GF-D8 (cell line): ENCODE measurements at places on chromosomes 3 and 15.

- DNase-seq: no peak
Measured at GRCh38 chr3:64109438-64109837, 86.1 kb upstream of the PSMD6 start.

GRCh38 chr15:71375934-71376333 is 260.7 kb downstream of the THSD4 start:
- no peak for DNase-seq

- DNase-seq: no peak
Measured at GRCh38 chr3:41101231-41101630, 98.1 kb upstream of the CTNNB1 start.

GRCh38 chr3:153601374-153601853 is 439.4 kb downstream of the RAP2B start:
- no peak for DNase-seq

- no peak for DNase-seq
Measured at GRCh38 chr15:64070965-64071851, 22.4 kb downstream of the CIAO2A start.

DNA sequence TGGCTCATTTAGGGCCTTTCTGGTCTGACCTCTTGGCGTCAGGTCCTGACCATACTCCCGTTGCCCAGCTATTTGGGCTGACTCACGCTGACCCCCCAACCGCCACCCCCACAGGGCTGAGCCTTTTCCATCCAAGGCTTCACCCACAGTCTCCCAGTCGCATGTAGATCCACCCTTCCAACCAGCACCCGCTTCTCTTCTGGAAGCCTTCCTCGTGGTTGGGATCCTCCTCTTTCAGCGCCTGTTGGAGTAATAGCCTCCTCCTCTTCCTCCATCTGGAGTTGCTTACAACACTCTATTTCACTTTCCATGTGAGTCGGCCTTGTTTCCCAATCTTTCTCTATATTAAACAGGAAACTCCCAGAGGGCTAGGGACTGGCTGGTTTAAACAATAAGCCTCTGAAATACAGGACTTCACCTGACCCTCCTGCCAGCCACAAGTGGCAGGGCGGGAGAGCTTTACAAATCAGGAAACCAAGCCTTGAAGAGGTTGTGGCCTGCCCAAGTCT is 2.1 kb upstream of the ALAS1 start:
- peak; percentile 74 for DNase-seq

DNA sequence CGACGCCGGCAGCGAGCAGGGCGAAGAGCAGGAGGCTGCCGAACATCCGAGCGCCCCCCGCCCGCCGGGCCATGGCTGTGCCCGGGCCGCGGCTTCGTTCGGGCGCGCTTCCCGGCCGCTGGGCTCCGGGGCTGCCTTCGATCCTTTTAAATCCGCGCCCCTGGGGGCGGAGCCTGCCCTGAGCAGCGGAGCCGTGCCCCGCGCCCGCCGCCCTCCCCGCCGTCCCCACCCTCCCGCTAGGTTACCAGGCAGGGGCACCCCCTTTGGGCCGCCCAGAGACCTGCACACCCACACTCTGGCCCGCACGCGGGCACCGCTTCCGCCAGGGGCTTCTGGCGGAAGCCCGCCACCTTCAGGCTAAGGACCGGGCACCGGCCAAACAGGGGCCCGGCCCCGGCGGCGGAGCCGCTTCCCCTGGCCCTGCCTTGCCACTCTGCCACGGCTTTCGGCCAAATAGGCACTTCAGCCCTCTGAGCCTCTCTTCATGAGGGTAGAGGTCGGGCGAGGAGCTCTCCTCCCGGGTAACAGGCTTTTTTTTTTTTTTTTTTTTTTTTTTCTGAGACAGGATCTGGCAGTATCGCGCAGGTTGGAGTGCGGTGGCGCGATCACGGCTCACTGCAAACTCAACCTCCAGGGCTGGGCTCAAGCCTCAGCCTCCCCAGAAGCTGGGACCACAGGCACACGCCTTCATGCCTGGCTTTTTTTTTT is at the start of gene NMB:
NMB (minus strand) TSS at position 120 of the 708 bp plus-strand sequence; CDS start at position 73, 47 bp downstream.
- DNase-seq: peak; percentile 69

GRCh38 chr3:151477591-151478334 is 16.9 kb upstream of the IGSF10 start:
- no peak for DNase-seq

GRCh38 chr3:141307351-141308059 is 60.8 kb upstream of the ZBTB38 start:
- no peak for DNase-seq

DNA sequence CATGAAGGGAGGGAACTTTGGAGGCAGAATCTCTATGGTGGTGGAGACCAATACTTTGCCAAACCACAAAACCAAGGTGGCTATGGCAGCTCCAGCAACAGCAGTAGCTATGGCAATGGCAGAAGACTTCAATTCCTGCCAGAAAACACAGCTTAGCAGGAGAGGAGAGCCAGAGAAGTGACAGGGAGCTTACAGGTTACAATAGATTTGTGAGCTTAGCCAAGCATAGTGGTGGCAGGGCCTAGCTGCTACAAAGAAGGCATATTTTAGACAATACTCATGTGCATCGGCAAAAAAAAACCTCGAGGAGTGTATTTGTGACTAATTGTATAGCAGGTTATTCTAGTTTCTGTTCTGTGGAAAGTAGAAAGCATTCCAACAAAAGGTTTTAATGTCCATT is 6.4 kb upstream of the CSTA start:
- DNase-seq: no peak

DNA sequence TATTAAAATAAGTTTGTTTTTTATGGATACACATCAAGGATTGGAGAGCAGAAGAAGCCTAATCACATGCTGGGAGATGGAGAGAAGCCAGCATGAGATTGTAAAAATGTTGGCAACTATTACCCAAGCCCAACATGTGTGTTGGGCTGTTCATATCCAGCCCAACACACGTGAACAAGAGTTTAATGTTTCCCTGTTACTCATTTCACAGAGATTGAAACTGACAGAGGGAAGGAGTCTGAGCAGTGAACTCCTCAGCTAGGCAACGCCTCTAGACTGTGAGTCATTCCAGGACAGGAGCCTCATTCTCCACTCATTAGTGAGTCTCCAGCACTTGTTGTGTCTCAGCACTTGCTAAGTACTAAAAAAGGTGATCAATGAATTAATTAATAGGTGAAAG is 43.2 kb upstream of the CMSS1 start:
- no peak for DNase-seq

- DNase-seq: no peak
Measured at GRCh38 chr15:31277335-31278060, 49.1 kb upstream of the KLF13 start.

- DNase-seq: no peak
Measured at GRCh38 chr15:65399997-65400396, 22.2 kb upstream of the IGDCC3 start.

- DNase-seq: no peak
Measured at GRCh38 chr15:71755092-71755970, 55.0 kb upstream of the NR2E3 start.

- no peak for DNase-seq
Measured at GRCh38 chr3:170454509-170454908, 35.8 kb downstream of the CLDN11 start.

DNA sequence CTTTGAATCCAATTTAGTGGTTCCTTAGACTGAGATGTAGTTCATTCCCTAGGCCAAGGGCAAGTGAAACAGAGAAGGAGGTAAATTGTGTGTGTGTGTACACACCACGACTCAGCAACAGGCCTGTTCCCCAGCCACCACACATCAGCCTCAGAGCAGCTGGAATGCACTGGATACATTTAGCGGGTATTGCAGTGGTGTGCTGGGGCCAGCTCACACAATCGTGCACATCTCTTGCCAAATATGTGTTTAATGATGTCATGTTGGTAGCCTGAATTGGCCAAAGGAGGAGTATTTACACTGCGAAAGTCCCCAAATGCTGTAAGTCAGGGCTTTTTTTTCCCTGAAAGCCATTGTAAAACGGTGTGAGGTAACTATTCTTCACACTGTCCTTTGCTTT is 82.3 kb downstream of the RBPMS2 start:
- DNase-seq: no peak

- no peak for DNase-seq
Measured at GRCh38 chr15:67849538-67849937, 9.7 kb upstream of the RNU6-1 start.

- DNase-seq: peak; percentile 34
Measured at GRCh38 chr3:146581951-146582467, 23.1 kb downstream of the PLSCR5 start.

DNA sequence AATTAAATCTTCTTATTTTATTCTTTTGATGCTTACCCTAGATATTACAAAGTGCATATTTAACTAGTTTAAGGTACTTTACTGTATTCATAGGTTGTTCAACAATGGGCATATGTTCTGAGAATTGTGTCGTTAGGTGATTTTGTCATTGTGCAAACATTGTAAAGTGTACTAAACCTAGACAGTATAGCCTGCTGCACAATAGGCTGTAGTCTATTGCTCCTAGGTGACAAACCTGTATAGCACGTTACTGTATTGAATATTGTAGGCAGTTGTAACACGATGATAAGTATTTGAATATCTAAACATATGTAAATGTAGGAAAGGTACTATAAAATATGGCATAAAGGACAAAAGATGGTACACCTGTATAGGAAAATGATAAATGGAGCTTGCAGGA is 100.7 kb downstream of the CACNA2D3 start:
- DNase-seq: no peak

DNA sequence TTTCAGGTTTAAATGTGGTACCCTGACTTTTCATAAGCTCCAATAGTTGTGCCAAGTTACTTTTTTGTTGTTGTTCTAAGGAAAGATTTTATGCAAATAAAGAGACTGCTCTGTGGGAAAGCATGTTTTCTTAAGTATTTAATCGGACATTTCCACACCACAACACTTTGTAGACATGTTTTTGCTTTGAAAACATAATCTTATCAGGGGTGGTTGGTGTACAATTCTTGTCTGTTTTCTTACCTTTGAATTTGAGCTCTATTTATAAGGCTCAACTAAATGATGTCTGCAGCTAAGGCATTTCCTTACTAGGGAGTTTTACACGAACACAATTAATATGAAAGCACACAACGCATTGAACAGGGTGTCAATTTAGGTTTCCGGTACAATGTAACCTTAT is 81.5 kb upstream of the CDIN1 start:
- DNase-seq: no peak

DNA sequence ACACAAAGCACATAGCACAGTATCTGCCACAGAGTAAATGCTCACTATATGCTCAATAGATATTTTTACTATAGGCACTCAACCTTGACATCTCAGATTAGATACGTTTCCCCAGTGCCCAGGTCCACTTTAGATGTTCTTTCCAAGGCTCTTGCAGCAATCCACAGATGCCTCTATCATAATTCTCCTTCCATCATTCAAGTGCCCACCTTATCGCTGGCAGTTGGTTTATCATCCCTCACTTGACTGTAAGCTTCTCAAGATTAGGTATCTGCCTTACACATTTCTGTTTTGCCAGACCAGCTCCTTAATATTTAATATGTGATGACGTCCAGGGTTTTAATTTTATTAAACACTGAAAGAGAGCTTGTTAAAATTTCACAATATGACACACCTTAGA is 8.6 kb downstream of the NCEH1 start:
- DNase-seq: no peak

DNA sequence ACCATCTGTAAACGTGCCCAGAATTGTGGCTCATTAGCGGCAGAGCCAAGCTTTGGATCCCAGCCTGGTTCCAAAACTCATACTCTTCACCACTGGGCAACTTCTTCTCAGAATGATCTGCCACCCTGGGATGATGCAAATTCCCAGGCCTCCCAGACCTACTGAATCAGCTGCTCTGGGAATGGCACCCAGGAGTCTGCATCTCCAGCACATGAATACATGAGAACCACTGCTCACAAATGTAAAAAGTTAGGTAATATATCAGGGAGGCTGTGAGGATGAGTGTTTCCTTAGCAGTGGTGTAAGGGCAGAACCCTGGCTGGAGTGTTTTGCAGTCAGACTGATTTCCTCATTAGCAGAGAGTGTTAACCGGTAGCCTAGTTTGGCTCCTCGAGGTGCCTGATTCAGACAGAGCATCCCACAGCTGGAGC is 94.2 kb downstream of the LIPC start:
- no peak for DNase-seq

DNA sequence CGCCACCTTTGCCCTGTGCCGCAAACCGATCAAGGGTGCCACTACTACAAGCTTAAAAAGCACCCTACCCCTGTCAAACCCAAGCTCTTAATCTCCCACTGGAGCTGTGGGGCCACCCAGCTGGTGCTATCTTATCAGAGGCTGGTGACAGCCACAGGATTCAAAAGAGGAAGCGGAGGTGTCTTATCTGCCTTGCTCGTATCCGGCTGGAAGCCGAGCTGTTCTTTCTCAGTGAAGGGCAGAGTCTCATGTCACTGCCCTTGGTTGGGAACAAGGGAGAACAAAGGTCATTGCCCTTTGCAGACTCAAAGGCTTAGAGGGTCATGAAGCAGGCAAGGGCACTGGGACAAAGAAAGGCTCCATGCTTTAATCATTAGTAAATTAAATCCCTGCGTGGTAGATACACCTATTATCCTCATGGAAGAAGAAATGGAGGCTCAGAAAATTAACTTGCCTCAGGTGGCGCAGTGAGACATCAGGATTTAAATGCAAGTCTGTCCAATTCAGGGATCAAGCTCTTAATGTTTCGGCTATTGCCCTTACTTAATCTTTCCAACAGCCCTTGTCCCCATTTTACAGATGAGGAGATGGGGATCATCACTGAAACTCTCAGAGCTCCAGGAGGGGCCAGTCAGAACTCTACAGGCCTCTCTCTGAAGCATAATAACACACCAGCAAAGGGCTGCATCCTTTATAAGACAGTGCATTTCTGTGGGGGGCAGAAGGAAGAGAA is 360.0 kb upstream of the PROK2 start:
- peak; percentile 93 for DNase-seq

- peak; percentile 6 for DNase-seq
Measured at GRCh38 chr3:15812183-15812582, 14.4 kb upstream of the ANKRD28 start.

- DNase-seq: no peak
Measured at GRCh38 chr3:50415061-50415460, 55.7 kb upstream of the TMEM115 start.

DNA sequence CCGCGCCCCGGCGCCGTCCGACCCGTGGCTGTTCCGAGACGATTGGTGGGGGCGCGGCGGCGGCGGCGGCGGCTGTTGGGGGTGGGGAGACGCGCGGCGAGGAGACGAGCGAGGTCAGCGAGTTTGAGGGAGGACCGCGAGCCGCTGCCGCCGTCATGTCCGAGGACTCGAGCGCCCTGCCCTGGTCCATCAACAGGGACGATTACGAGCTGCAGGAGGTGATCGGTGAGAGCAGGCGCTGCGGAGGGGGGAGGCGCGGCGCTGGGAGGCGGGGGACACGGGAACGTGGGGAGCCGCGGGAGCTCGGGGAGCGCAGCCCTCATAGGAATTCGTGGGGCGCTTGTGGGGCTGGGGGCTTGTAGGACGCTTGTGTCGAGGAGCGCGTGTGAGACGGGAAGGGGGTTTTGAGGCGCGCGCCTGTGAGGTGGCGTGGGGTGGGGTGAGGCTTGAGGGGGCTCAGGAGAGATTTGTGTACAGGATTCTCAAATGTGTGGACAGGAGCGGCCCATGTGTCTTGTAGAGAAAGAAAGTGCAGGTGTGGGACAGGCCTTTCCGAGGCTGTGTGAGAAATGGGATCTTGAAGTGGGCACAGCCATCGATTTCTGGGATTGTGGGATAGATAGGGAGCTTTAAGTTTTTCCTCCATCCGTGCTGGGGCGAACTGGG is 518 bp downstream of the OXSR1 start:
- no peak for DNase-seq
